GM13977 (cell line): ENCODE measurements at places on chromosomes 12 and 14.

DNA sequence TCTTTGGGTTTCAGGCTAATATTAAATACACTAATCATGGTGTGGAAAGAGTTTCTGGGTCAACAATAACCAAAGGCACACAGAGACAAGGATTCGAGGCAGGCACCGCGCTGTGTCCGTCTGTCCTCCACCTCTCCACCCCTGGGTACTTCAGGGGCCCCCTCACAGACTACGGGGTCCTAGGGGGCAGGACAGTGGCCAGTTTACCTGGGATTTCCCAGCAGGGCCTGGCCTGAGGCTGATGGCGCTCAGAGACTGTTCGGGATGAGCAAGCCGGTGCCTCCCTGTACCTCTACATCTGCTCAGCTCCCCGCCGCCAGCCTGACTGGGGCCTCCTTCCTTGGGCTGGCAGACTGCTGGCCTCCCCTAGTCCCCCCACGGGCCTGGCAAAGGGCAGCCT is 18.1 kb upstream of the EIF5 start:
- no peak for DNase-seq

GRCh38 chr14:79549515-79549914 is 661.8 kb downstream of the DIO2 start:
- no peak for DNase-seq

GRCh38 chr12:2311020-2311778 is 258.4 kb downstream of the CACNA1C start:
- DNase-seq = no peak

DNA sequence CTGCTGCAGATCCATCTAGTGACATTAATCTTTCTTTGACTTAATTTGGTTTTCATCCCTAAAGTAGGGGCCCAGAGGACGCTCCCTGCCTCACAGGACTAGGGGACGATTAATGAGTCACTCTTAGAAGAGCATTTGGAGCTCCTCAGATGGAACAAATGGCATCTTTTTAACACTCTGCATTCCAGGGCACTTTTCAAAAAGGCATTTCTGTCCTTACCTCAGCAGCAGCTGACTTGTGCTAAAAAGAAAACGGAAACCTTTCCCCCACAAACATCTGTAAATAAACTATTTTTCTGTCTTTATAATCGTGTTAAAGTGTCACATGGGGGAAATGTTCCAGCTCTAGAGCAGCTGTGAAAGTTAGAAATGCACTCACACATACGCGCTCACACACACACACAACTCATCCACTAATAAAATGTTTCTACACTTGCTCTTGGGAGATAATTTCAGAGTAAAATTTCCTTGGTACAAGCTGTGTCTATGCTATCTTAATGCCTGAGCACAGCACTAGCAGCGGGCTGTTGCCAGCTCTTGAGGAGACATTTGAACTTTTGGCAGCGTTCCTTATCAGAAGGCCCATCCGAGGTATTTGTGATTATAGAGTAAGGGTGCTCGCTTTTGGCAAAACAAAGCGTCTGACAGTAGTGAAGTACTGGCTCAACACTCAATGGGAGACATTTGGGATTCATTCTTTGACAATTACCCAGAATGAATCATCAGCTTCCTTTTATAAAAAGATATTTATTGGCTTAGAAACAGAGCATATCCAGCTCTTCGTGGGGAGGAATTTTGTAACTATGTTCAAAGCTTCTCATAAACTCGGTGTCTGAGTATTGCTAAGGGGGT is 141.3 kb downstream of the PLXNC1 start:
- DNase-seq = no peak

DNA sequence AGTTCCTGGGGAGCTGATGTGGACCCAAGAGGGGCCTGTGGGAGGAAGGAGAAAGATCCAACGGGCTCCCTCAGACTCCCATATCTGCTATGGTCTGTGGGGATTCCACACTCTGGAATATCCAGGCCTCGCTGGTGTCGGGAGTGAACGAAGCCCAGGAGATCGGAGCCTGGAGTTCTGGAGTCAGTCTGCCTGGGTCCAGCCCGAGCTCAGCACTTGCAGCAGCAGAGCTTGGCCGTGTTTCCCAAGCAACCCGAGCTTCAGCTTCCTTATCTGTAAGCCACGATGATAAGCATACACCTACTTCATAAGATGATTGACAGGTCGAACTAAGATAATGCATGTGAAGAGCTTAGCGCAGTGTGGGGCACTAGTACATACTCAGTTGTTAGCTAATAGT is 10.1 kb downstream of the LTBP2 start:
- DNase-seq = no peak

DNA sequence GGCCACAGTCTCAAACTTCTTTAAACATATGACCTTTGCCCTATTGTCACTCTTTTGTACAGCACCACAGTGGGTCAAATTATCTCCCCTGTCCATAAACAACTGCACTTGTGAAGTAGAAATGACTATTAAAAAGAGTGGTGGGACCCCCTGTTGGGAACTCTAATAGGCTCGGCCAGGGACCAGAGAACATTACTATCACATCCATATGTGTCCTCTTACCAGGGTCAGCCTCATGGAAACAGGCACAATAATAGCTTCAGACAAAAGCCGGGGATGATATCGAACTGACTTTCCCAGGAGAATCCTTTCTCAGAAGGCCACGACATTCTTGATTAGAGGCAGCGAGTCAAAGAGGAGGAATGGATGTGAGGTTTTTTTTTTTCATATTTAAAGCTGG is 96.6 kb downstream of the NKX2-1 start:
- DNase-seq = no peak

DNA sequence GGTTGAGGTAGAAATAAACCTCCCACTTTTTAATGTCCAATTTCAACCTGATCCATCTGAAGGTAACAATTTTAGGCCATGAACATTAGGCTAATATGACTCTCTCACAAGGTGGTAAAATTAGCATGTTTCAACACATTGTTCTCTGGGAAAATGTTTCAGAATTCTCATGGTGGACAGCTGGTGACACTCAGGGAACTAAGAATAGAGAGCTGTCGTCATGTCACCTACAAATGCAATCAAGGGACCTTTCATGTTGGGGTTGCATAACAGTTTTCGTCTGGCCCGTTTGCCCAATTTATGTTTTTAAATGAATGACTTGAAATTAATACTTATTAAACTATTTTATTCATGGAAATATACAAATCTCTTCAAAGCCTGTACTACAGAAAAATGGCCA is 180.7 kb upstream of the PRICKLE1 start:
- no peak for DNase-seq

DNA sequence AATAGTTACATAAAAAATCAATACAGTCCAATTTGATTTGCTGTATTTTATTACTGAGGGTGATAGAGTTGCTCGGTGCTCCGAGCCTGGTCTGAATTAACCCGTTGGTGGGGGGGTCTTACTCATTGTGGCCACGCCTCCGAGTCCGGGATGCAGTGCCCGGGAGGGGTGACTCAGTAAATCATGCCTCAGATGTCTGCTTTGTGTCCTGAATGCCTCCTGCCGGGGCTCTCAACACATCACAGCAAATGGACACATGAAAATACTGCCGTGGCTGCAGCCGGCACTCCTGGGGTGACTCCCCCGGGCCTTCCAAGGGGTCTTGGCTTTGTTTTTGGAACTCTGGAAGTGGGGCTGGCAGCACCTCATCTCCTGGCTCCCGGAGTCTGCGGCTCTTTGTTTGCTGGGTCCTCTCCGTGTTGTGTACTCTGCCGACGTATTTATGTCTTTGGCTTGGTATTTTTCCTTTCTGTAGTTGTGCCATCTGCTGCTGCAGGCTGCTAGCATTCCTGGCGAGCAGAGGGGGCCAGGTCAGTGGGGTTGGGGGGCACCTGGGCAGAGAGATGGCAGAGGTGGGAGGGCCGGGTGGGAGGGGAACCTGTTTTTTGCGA is 129.0 kb downstream of the AACS start:
- DNase-seq = no peak

DNA sequence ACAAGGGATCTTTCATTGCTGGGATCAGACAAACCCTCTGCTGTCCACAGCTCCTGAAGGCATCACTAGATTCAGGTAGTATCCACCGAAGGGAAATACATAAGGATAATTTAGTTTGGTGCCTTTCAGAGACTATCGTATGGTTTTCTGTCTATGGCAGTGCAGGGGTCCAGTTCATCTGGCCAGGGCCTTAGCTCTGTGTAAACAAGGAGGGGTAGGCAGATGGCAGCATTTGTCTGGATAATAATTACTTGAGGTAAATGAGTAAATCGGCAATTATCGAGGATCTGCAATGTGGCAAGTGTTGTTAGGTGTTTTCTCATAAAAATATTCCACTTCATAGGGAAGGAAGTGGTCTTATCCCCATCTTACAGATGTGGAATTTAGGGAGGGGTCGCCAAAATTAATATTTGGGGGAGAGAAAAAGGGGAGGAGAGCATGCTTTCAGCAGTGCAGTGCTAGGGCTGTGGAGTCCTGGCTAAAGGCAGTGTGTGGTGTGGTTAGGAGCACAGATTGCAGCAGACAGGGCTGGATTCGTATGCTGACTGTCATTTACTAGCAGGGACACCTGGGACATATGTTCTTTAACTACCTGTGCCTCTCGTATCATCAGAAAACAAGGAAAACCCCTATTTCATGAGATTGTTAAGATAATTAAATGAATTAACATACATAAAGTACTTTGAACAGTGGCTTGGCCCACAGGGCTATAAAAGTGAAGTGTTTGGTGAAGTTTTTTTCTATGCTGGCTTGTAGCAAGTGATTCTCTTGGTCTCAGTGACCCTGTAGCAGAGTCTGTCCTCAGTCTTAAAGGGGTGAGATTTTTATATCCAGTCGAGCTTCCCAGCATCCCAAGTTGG is 27.1 kb downstream of the RASSF8 start:
- DNase-seq = no peak

GRCh38 chr12:25882266-25882665 is 76.2 kb upstream of the RASSF8 start:
- DNase-seq = no peak

DNA sequence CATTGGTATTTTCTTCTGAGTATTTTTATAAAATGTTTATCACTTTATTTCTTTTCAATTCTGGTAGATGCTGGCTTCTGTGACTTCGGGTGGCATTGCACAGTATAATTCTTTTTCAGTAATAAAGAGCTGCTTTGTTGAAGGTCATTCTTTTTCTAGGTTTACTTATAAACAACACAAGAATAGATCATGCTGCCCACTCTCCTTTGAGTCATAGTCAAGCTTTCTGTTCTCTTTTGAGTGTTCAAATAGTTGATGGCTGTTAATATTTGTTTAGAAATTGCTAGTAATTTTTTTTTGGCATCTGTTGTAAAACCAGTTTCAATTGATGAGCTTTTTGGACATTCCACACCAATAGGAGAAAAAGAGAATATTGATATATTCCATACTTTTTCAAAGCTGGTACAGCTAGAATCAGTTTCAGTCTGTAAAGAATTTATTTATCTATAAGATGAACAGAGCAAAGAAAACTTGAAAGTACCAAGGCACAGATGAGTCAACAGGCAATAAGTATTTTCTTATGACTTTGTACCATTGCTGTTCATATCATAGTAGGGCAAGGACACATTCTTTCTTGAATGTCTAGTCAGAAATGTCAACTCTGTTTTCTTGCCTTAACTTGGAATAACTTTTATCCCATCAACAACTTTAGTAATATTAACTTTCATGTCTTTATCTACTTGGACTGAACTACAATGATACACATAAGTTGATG is 513.0 kb upstream of the SEL1L start:
- no peak for DNase-seq

DNA sequence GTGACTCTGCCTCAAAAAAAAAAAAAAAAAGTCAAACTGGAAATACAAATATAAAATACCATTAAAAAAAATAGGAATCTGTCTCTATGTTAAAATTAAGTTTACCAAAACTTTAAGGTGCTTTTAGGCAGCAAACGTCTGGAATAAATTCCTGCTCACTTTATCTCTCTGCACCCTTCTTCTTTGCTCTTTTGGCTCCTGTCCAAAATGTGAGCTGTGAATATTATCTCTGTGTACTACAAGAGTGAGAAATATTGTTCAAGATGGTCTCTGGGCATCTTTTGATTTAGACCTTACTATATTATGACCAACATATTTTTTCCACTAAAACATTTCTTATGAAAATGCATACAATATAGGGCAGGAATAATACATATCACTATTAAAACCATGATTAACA is 63.7 kb downstream of the PUS7L start:
- DNase-seq = no peak

GRCh38 chr12:89709995-89710872 is 1.6 kb upstream of the ATP2B1 start:
- DNase-seq = no peak

- no peak for DNase-seq
Observed at GRCh38 chr12:2380946-2381345, 328.2 kb downstream of the CACNA1C start.

DNA sequence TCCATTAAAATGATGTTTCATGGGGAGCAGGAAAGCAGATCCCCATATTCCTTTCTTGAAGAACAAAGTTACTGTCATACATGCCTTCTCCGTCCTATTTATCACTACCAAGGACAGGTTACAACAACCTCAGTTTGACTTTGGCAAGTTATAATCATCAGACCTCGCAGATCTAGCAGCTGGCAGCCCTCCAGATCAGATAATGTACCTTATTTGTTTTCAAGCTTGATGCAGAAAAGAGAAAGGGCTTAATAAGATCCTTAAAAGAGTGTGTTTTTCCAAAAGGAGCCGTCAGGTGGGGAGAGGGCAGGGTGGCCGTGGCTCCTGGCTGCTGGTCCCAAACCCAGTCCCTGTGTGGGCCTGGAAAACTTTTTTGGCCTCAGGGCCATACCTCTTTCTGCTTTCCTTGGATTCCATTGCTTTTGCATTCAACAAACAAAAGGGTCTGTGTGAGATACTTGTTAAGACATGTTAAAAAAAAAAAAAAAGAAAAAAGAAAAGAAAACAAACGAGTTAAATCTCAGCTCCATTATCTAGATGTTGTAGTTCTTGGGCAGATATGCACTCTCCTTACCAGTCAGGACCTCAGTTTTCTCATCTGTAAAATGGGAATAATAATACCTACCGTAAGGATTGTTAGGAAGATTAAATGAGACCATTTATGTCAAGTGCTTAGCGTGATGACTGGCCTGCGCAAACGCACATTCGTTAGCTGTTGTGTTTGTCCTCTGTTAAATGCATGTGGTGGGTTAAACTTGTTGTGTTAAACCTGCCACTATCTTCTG is 64.6 kb downstream of the B4GALNT3 start:
- DNase-seq = no peak

- peak; percentile 56 for DNase-seq
Observed at GRCh38 chr14:91573894-91574837, 64.1 kb upstream of the PPP4R3A start.

DNA sequence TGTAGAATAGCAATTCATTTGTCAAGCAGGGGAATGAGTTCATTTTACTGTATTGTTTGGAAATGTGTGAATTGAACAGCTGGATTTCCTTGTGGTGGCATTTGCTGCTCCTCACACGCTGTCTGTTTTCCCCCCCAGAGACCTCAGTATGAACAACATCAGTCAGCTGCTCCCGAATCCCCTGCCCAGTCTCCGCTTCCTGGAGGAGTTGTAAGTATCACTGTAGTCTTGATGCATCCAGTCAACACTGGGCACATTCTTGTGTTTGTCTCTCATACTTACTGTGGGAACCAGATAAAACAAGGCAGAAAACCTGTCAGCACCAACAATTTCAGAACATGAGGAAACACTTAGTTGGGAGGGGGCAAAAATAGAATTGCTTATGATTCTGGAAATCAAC is 64.9 kb downstream of the LGR5 start:
- no peak for DNase-seq
